Stimulated activated CD4-positive, alpha-beta T cell treated with anti-CD3 and anti-CD28 coated beads, Interleukin-1b, Interleukin-23, amount 100 ng/mL, for 4 hours (primary cell): ENCODE measurements at places on chromosomes 6 and 20.

- no peak for DNase-seq
Measured at GRCh38 chr20:3077618-3078134, 6.3 kb downstream of the OXT start.

- DNase-seq, result no peak
Measured at GRCh38 chr20:32203356-32204204, 4.0 kb downstream of the PLAGL2 start.

- DNase-seq, result no peak
Measured at GRCh38 chr20:53423587-53424146, 170.0 kb downstream of the ZNF217 start.

- no peak for DNase-seq
Measured at GRCh38 chr6:111423055-111423633, 59.9 kb downstream of the REV3L start.

- no peak for DNase-seq
Measured at GRCh38 chr6:115870464-115870863, 190.2 kb downstream of the FRK start.

DNA sequence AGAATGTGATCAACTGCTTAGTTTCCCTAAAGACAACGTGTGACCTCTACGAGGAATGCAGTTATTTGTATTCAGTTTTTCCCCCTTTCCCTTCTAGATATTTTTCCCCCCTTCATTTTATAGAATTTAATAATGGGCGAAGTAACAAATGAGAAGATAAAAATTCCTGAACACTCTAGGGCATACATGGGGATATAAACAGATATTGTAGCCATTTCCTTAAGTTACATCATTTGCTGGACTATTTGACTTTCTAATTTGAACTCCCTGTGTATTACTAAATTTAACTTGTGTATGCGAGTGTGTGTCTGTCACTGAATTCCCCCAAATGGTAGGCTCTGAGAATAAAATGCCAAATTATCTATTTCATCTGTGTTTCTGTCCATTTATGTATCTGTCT lies 99.0 kb upstream of the ZFP64 start:
- DNase-seq, result no peak

- DNase-seq, result no peak
Measured at GRCh38 chr6:27761391-27761790, 150.8 kb downstream of the OR2B2 start.

GRCh38 chr6:107977283-107977682 lies 19.3 kb upstream of the SEC63 start:
- no peak for DNase-seq

- no peak for DNase-seq
Measured at GRCh38 chr20:1806456-1806855, 88.8 kb upstream of the SIRPA start.

- DNase-seq, result no peak
Measured at GRCh38 chr6:105199711-105200110, 19.9 kb upstream of the POPDC3 start.

DNA sequence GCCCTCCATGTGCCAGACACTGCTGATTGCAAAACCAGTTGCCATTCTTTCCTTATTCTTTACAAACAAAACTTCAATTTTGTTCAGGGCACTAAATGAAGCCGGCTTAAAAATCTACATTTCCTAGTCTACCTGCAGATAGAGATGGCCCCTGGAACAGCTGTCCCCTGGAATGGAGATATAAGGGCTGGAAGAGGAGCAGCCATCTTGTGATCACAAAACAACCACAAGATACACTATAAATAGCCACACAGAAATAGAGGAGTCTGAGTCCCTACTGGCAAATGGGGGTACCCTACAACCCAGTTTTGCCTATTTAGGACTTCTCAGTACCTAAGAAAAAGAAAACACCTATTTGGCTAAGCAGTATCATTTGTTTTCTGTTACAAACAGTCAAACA lies 115.9 kb upstream of the BEND6 start:
- no peak for DNase-seq

GRCh38 chr6:109036574-109037294 lies 57.9 kb downstream of the SESN1 start:
- no peak for DNase-seq

DNA sequence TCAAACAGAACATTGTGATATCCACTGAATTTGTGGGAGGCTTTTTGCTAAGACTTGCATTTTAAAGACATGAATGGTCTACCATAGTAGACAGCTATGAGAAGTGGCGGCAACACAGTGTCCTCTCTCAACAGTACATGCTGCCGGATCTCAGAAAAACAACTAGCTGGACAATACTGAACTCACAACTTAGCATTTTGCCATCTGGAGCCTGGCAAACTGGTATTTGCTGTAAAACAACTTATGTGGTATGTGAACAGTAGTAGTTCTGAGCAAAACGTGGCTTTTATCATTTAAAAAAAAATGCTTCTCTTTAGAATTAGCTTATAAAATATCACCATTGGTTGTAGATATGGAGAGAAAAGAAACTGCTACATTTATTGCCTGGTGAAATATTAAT lies 3.3 kb upstream of the PXDC1 start:
- no peak for DNase-seq
